ENCODE measurements at places on chromosomes 12 and 14.

DNA sequence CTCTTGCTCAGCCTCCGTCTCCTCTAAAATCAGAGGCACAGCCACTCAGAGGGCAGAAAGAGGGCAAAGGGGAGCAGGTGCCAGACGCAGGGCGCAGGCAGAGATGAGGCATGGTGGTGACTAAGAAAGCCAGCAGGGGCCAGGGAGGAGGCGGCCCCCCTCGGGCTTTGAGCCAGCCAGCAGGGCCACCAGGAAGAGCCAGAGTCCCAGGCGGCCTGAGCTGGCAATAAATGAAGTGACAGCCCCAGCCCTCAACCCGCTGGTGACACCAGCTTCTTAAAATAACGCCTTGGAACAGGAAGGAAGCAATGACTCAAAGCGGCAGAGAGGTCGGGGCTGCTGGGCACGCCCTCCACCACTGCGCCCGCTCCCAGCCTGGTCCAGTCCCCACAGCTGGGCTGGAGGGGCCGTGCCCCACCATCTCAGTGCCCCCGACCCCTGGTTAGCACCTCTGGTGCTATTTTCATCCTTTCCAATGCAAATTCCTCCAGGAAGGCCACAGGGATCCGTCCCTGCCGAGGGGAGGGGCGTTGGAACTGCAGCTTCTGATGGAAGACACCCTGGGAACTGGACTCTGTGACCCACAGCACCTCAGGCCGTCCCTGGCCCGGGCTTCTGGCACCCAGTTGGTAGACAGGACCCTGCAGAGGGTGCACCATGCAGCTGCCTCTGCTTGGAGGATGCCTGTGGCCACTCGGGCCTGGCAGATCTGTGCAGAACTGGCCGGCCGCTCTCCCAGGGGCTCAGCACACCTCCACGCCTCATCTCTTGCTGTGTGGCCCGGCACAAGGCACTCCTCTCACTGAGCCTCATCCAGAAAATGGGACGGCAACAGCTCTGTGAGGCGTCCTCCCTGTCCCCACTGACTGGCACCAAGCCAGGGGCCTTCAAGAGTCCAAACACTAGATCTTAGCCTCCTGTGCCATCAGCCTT lies 113.7 kb downstream of the NCOR2 start:
- peak; percentile 96 for DNase-seq

GRCh38 chr12:54306925-54307741 lies 6.3 kb upstream of the NFE2 start:
- DNase-seq = peak; percentile 96

- peak; percentile 68 for DNase-seq
Measured at GRCh38 chr14:24071144-24071697, at the start of gene CPNE6. Gene CPNE6 (plus strand): TSS chr14:24071562. CDS start chr14:24072937, 1,375 bp downstream.

- DNase-seq = peak; percentile 75
Measured at GRCh38 chr14:79279645-79280597, 931.4 kb downstream of the DIO2 start.

- DNase-seq = no peak
Measured at GRCh38 chr12:83827860-83828259, 1084.7 kb downstream of the SLC6A15 start.

DNA sequence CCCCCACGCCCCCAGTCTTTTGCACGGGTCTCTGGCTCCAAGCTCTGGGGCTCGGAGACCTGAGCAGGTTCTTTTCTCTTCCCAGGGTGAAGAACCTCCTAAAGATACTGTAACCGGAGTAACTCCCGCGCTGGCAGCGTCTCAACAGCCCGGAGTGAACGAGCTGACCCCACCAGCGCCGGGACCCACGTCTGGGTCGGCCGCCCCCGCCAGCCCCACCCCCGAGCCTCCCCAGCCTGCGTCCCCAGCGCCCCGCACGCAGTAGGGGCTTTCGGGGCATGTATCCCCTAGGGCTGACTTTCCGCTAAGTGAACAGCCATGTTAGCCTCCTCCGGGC lies 858 bp downstream of the SLC35F4 start:
- DNase-seq = no peak

DNA sequence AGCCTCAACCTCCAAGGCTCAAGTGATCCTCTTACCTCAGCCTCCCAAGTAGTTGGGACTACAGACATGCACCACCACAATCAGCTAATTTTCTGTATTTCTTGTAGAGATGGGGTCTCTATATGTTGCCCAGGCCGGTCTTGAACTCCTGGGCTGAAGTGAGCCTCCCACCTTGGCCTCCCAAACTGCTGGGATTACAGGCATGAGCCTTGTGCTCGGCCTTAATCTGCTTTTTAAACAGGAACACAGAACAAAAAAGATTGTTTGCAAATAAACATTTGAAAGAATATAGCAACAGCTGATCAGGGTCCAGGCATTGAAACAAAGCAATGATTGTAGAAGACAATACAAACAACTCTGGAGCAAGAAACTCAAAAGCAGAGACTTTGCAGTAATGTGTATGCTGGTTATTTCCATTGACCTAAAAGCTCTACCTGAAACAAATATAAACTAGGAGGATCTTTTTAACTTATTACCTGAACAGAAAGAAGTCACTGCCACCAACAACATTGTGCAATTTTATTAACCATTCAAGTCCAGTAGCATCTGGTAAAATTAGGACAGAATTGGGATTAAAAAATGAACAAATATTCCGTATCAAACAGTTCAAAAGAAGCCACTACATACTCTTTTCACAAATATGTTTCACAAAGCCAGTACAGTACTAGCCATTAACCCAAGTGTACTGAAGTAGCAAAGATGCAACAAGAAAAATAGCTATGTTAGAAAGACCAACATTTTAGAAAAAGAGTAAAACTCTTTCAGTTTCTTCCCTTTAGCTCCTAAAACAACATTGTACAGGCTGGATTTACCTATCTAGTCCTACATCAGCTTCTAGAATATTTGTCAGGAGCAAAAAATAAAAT lies 14.2 kb downstream of the AMN1 start:
- DNase-seq = no peak

- DNase-seq = no peak
Measured at GRCh38 chr12:22812531-22812930, 187.6 kb downstream of the ETNK1 start.

DNA sequence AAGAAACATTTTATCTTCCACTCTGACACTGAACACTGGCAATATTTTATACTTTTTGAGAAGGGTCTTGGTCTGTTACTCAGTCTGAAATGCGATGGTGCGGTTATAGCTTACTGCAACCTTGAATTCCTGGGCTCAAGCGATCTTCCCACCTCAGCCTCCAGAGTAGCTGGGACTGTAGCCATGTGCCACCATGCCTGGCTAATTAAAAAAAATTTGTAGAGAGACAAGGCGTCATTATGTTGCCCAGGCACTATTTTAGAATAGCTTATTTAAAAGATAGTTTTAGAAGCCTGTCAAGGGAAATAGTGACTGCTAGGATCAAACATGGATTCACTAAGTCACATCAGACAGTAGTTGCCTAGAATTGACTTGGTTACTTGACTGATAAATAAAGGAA lies 5.9 kb downstream of the ERC1 start:
- no peak for DNase-seq

DNA sequence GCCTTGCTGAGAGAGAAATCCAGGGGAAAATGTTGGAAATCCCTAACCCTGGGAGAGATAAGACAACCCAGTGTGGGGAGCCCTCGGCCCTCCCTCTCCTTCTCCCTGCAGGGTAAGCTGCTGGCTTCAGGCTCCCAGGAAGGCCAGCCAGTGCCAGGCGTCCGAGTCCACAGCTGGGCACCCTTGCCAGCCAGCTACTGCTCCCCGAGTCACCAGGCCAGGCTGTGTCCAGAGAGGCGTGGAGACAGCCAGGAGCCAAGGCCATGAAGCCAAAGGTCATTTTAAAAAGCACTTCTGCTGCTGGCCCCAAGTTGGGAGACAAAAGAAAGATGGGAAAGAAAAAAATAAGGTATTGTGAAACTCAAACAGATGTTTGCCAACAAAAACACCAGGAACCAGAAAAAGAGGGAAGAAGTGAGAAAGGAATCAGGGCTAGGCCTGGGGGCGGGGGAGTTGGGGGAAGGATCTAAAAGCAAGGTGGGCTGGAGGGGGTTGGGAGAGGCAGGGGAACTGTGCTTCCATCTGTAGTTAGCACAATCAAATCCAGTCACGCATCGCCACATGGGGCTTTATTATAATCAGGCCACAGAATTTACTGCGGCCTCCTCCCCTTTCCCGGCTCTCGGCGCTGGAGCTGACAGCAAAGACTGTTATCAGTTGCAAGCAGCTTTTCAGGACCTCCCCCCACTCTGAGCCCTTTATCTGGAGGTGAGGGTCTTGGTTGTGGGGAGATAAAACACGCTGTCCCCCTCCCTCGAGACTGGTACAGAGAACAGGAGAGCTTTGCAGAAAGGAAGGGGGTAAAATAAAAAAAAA lies 33.5 kb downstream of the RBM19 start:
- no peak for DNase-seq

DNA sequence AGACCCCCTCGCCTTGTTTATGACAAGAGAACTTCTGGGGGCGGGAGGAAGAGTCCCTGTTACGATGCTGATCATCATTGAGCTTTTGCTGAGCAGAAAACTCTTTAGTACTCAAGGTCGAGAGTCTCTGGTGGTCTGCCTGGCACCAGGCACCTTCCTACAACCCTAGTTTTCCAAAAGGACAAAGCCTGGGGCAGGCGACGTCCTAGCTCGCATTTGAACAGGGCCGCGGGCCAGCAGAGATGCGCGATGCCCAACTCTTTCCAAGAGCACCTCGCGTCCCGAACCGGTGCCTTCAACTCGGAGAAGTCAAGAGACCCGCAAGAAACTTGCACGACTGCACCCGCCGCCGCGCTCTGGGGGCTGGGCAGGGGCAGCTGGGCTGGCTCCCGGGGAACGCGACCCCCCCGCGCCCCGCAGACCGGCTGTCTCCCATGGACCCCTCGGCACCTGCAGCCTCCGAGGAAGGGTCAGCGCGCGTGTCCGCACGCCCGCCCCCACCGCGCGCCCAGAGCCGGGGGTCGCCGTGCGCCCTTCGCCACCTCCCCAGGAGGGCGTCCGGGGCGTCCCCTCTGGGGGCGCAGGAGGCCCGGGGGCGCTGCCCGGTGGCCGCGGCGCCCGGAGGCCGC lies 377 bp upstream of the BCL7A start:
- no peak for DNase-seq

Data from posterior vena cava (tissue), 2 donors.